ENCODE measurements at places on chromosomes 5 and 9. TPM values are rescaled to one million over a fixed set of nuclear protein-coding genes. Genes with fewer than 3 reads are reported as not detected.

DNA sequence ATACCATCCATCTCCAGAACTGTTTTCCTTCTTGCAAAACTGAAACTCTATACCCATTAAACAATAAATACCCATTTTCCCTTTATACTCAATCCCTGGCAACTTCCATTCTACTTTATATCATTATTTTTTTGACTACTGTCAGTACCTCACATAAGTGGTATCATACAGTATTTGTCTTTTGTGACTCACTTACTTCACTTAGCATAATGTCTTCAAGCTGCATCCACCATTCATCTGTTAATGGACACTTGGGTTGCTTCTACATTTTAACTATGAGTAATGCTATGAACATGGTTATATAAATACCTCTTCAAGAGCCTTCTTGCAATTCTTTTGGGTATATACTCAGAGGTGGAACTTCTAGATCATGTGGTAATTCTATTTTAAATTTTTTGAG, 11.6 kb upstream of the TYRP1 start:
- DNase-seq = peak; percentile 41

DNA sequence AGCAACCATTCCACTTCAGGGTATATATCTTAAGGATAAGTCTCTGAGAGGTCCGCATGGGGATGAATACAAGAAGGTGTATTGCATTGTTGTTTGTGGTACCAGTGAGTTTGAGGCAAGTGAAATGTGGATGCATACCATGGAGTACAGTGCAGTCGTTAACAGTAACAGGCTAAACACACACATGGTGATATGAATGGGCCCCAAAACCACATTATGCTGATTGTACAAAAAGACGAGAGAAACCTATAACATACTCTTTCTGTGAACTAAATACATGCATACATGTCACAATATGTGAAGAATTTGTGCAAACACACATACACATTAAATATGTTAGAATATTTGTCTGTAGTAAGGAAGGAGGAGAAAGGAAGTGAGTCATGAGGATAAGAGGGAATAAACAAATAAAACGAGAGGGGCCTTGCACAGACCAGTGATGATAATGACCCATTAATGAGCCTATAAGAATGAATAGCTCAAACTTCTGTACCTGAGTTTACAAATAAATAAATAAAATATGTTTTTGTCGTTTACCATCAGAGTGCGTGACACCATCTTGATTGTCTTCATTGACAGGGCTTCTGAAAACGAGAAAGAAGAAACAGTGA, 66.5 kb upstream of the RICTOR start:
- no peak for DNase-seq

DNA sequence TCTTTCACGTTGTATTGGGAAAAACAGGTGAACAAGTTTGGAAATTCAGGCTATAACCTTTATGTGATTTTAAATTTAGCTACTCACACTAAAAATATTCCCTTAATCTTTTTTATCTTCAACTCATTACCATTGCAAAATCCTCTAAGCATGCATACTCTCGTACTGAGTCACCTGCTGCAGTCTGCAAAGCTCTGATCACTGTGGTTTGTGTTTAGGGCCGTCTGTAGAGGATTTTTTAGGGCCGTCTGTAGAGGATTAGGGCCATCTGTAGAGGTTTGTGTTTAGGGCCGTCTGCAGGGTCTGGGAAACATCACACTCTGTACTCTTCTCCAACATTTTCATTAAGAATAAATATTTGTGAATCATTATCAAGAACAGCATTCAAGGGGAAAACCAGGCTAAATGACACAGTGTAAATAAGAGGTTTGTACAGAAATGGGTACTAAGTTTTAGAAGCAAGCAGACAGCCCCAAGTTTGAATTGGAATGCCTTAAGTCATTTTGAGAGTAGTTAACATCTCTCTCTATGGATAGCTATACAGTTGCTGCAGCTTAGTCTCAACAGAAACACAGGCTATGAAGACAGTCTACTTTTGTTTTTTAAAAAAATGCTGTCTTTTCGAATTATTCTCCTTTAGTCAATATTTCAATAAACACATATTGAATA, 155.0 kb upstream of the TSLP start:
- peak; percentile 86 for DNase-seq

- DNase-seq = peak; percentile 10
Observed at GRCh38 chr5:41277476-41278245, 64.3 kb upstream of the C6 start.

GRCh38 chr9:127159949-127160610, 37.6 kb upstream of the ANGPTL2 start:
- DNase-seq = no peak

DNA sequence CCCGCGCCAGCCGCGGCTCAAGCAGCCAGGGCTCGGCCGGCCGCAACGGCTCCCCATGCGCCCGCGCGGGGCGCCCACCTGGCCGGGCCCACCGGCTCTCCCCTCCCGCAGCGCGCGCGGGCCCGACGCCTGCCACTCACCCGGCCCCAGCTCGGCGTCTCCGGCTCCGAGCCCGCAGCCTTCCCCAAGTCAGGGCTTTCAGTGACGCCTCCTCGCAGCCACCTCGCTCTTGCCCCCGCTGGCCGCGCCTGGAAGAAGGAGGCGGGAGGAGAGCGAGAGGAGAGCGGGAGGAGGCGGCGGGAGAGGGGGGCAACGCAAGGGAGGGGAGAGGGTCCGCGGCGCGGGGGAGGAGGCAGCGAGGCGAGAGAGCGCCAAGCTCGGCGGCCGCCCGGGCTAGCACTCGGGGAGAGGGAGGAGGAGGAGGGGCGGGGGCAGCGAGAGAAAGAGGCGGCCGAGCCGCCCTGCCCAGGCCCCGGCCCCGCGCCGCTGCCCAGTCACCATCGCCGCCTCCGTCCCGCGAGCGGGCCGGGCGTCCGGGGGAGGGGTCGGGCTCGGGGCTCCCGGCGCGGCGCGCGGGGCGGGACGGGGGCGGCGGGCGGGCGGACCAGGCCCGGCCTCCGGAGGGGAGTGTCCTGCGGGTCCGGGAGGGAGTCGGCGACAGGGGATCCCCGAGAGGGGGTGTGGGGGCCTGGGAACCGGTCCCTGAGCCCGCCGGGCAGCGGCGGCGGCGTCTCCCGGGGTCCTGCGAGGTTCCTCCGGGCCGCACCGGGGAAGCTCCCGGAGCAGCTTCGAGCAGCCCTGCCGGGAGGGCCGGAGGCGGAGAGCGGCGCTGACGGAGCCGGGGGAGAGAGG, at the start of gene LHFPL2:
Gene LHFPL2 (minus strand): TSS at position 414 of the 852 bp plus-strand sequence. CDS start 138,559 bp downstream, outside the sequence.
- DNase-seq = no peak

- peak; percentile 84 for DNase-seq
Observed at GRCh38 chr9:6645355-6646292, at the start of gene GLDC. Gene GLDC (minus strand): TSS chr9:6645729. CDS start chr9:6645499, 230 bp downstream.

DNA sequence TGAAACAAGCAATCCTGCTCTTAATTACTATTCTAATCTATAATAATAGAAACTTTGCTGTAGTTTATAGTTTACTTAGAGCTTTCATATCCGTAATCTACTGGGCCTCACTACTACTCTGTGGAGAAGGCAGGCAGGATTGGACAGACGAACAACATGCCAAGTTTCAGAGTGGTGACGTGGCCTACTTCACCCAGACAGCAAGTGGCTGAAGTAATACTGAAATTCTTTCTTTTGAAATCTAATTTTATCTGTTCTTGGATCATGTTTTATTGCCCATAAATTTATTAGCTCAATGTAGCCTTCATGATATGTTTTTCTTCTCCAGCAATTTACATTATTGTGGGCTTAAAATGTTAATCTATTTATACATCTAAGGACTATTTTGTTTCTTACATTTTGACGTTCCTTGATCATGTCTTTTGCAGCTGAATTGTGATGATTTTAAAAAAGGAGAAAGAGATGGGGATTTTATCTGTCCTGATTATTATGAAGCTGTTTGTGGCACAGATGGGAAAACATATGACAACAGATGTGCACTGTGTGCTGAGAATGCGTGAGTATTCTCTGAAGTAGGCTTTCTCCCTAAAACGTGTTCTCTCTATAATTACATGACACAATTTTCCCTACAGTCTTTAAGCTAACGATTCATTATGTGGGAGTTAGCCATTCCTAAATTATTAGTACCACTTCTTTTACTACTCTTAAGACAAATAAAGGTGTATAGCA, 22.4 kb downstream of the SPINK5 start:
- no peak for DNase-seq

GRCh38 chr5:111135363-111135762, 43.2 kb downstream of the WDR36 start:
- DNase-seq = no peak

DNA sequence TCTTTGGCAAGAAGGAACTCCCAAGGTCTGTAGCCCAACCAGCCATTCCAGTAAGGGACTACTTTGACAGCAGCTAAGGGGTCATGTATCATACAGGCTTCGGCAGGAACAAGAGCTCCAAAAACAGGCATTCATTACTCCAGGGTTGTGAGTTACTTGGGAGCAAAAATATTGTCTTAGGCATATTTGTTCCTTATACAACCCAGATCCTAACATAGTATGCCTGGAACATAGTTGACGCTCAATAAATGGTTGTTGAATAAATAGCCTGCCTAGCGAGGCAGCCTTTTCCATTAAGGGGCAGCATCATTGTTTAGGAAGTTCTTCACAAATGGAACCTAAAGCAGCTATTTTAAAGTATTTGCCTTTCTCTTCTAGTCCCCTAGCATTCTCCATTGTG, 35.8 kb upstream of the FER start:
- no peak for DNase-seq

DNA sequence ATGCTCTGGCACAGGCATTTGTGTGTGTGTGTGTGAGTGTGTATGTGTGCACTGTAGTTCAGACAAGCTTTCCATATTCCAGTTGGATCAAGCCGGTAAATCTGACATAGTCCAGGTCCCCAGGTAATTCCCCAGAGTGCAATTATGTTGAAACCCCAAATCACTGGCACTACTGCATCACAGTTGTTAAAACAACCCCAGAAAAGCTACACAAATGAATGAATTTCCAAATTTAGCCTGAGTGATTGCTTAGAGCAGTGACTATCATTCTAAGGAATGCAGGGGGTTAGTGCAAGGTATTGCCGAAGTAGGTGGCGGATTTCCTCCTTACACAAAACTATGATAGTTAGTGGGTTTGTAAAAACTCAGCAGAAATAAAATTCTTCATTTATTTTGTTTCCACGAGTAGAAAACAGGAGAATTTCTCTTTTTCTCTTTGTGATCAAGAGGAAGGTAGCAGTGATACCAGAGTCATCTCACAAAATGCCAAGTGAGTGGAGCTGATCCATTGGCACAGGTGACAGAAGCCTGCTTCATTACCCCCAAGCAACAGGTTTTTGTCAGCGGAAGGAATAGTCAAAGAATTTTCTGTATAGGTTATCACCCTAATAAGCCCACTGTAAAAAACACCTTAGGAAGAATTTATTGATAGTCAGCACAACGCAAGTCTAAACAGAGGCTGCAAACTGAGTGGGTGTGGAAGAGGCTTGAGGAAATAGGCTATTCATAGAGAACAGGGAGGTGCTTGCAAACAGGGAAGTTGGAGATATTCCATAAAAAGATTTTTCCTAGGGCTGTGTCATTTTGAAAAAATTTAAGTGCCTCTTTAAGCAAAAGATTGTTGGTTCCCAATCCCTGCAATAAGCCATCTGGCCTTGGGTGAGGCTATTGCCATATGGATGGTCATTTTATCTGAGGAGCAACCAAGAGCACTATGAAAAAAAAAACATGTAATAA, 385.1 kb downstream of the CHSY3 start:
- DNase-seq = peak; percentile 11

GRCh38 chr9:130241198-130241535, 24.4 kb upstream of the HMCN2 start:
- no peak for DNase-seq

- no peak for DNase-seq
Observed at GRCh38 chr5:108545301-108545700, 163.4 kb upstream of the FBXL17 start.

DNA sequence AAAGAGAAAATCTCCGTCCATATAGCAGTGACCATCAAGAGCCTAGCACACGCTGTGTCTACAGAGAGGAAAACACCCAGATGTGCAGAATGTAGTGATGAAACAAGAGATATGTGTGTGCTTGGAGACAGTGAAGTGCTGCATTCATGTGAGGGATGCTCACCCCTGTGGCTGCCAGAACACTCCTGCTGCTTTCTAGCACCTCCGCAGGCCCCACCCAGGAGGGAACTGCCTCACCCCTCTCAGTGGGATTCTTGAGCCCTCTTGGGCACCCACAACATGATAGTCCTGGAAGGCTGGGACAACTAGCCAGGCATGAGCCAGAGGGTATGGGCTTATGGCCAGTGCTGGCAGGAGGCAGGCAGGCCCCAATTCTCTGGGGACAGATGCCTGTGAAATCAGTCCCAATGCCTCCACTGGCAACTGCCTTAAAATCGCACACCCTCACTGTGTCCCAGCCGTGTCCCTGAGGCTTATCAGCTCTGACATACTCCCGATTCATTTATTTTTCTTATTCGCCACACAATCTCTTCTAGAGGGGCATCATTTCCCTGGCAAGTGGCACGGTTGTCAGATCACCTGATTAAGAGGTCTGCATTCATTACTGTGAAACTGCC, 73.2 kb upstream of the FSTL4 start:
- DNase-seq = no peak

DNA sequence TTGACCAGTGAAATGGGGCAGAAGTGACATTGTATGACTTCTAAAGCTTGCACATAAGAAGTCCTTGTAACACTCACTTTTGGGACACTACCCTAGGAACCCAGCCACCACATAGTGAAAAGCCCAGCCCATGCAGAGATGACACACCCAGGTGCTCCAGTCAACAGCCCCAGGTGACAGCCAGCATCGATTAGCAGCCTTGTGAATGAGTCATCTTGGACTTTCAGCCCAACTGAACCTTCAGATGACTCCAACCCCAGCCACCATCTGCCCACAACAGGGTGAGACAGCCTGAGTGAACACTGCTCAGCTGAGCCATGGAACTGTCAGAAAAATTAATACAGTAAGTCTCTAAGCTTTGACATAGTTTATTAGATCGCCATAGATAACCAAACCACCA, 458.6 kb downstream of the ZSWIM6 start:
- DNase-seq = peak; percentile 66

The KCTD16 gene
- 1.1 TPM for total RNA-seq

The ROPN1L gene
- total RNA-seq = 3.1 TPM

The FAM169A gene
- 6.9 TPM for total RNA-seq

The PRDM12 gene
- not detected for total RNA-seq

The STKLD1 gene
- total RNA-seq = 0.35 TPM

The SLC6A18 gene
- total RNA-seq = not detected

The TMEFF1 gene
- total RNA-seq = 4.3 TPM

The S1PR3 gene
- total RNA-seq = 1.8 TPM

The PCDHGA5 gene
- total RNA-seq = under 0.01 TPM

The RASGRF2 gene
- total RNA-seq = 10.6 TPM
